Right atrium auricular region (tissue), 2 donors: ENCODE measurements at places on chromosomes 1 and 21.

- DNase-seq = no peak
Observed at GRCh38 chr1:1170215-1171091, 3.2 kb upstream of the TTLL10 start.

- peak; percentile 84 for DNase-seq
Observed at GRCh38 chr1:192476802-192477298, 98.7 kb upstream of the RGS1 start.

DNA sequence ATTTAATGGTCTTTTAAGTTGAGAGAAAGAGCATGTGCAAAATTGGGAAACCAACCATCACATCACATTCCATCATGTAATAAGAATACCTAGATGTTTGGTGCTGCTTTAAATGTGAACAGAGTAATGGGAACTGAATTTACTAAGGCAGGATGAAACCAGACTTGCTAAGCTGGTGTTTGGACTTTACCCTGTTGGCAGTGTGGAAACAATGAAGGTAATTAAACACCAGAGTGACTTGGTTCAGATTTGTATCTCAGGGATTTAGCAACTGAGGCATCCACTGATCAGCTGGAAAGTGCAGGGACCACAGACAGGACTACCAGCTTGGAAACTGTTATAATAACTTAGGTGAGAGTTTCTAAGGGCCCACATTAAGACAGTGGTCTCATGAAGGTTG, 263.4 kb downstream of the OLFM3 start:
- no peak for DNase-seq

GRCh38 chr1:9404117-9404914, 111.6 kb downstream of the SPSB1 start:
- DNase-seq = no peak

- no peak for DNase-seq
Observed at GRCh38 chr1:221308534-221309511, 429.6 kb downstream of the HLX start.

- no peak for DNase-seq
Observed at GRCh38 chr21:44987301-44987885, 47.6 kb downstream of the SLX9 start.

GRCh38 chr1:218135371-218135770, 149.7 kb upstream of the RRP15 start:
- no peak for DNase-seq

- no peak for DNase-seq
Observed at GRCh38 chr1:24015221-24016210, 35.4 kb upstream of the SRSF10 start.

DNA sequence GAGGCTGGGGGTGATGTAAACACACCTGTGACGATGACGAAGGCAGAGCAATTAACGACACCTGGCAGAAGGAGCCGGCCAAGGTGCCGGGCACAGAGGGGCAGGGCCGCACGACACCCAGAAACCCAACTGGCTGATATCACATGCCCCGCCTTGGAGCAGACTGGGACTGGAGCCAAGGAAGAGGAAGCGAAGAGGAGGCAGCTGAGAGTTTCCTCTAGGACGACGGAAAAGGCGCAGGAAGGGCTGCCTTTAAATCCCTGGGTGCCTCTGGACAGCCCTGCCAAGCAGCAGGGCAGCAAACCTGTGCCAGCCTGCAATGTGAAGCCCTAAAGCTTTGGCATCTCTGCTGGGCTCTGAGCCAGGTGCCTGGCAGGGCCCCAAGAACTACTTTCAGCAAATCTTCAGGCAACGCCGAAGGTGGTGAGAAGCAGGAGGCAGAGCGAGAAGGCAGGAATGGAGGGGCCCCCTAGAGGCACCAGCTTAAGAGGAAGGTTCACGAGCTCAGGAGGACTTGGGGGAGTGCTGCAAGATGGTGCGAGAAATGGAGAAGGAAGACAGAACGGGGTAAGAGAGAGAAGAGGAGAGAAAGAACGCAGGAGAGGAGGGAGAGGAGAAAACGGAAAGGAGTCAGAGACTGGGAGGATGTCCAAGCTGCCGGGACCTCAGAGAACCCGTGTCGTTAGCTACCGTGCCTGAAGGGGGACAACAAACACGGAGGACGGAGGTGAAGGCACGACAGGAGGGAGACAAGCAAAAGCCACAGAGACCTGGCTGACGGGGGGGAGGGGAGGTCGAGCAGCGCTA, 25.3 kb upstream of the PEF1 start:
- DNase-seq = peak; percentile 72

GRCh38 chr1:171346881-171347280, 32.9 kb downstream of the FMO4 start:
- no peak for DNase-seq

GRCh38 chr21:33546086-33546485, 3.2 kb downstream of the SON start:
- DNase-seq = no peak

DNA sequence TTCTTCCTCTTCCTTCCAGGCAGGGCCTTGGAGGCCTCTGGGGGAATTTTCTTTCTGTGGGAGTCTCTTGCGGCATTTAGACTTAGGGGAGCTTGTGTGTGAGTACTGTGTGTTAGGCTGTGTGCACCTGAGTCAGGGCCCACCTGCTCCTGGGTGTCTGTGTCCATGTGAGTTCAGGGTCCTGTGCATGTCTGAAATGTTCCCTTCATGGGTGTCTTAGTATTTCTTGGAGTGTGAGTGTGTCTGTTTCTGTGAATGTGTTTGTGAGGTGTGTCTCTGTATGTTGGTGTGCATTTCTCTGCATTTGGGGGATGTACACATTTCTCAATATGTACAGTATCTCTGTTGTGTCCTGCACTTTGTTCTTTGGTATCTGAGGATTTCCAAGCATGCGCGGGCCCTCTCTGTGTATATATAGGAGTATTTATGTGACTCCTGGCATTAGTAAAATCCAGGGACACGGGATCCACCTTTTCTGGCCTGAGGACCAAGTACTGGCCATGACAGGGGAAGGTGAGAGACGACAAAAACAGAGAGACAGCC, 2.4 kb downstream of the TFAP2E start:
- no peak for DNase-seq

DNA sequence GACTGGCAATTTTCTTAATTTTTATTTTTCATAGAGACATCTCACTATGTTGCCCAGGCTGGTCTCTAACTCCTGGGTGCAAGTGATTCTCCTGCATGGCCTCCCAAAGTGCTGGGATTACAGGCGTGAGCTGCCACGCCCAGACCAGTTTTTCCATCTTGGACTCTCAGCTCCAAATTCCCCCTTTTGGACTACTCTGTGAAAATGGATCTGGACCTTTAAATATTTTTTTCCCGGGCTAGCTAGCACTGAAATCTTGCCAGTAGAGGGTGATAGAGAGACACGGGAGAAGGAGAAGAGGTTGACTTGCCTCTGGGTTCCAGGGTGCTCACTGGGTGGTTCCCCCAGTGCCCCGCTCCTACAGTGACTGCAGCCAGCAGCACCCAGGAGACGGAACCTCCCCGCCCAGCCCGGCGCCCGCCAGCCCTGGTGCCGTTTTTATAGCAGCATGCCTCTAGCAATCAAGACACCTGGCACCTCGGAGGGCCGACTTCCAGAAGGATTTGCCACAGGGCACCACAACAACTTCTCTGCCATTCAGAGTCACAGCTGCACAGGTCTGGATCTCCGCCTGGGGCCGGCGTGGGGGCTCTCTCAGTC, 34.7 kb upstream of the SCCPDH start:
- DNase-seq = no peak

- no peak for DNase-seq
Observed at GRCh38 chr1:112982328-112982727, 26.3 kb upstream of the SLC16A1 start.

DNA sequence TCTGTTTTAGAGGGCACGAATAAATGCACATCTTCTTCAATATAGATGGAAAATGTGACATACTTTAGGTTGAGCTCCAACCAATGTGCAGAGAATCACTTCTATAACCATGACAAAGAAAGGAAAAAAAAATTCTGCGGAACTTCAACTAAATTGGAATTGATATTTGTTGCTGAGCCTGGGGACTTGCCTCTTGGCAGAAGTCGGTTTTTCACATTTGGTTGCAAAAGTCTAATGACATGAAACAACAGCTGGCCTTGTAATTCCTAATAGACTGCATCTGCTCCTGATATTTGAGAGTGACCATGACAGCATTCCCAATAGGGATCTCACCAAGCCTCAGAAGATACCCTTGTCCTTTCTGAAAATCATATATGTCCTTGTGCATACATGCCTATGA, 112.8 kb downstream of the PRRX1 start:
- DNase-seq = no peak

- DNase-seq = no peak
Observed at GRCh38 chr1:55823541-55824250, 608.5 kb upstream of the USP24 start.

DNA sequence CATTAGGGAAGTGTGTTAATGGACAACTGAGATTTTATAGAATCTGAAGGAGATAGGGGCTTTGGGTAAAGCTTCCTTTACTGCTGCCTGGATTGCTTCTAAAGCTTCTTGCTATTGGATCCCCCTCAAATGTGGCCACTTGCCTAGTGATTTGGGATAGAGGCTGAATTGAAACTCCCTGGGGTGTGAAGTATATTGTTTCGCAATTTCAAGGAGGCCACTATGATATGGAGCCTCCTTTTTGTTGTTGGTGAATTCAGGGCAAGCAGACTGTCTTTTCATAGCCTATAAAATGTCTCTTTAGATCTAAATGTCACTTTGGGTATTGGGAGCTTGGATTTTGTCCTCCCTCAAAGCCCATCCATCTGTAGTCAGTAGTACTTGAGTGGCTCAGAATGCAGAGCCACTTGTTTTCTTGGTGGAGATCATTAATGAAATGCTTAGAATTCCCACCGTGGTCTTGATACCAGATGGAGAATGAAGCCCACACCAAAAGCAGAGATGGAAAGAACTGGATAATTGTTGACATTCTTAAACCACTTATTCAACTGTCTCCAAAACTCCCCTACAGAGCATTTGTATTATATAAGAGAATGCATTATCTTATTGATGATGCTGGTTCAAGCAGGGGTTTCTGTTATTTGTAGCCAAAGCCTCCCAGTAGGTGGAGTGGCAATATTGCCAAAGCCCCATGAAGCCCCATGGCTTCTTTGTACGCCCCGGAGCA, 144.3 kb upstream of the KCNE2 start:
- no peak for DNase-seq

DNA sequence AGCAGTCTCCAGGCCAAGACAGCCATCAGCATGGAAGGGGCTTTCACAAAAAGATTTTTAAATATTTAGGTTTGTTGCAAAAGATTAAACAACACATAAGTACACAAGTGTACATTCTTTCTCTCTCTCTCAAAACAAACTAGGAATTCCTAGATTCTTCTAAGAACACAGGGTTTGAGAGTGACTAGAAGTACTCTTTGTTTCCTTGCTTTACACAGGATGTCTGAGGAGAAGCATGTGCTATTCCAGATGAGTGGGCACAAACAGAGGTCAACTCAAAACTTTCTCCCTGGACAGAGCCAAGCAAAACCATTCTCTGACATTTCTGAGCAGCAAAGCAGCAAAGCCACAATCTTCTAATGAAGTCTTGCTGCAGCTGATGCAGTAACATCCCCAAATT, 210.6 kb upstream of the HOOK1 start:
- DNase-seq = no peak

GRCh38 chr1:117618450-117619122, 12.7 kb downstream of the TENT5C start:
- no peak for DNase-seq

DNA sequence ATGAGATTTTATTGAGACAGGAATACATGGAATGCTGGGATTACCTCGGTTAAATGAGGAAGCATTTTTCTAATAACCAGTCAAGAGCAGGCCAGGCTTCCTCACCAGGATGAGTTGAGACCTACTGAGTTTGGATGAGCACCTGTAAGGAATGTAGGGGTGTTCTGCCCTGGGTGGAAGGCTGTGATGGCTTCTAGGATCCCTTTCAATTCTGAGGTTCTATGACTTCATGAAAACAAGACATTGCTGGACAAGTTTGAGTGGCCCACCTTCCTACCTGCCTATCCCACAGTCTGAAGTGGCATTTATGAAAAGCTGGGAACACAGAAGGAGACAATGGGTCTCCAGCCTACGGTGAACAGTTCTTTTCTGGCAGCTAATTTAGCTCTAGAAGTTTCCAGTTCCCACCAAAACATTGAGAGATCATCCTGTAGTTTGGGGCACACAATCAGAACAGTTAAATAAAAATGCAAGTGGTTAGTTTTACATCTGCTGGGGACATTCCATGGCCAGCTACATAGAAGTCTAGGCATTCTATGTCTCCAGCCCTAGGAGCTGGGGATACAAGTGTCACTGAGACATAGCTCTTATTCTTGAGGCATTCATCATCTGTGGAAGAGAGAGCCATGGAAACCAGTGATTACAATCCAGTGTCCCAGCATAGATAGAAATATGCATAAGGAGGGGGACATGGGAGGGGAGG, 51.3 kb upstream of the TSPAN2 start:
- DNase-seq = no peak

DNA sequence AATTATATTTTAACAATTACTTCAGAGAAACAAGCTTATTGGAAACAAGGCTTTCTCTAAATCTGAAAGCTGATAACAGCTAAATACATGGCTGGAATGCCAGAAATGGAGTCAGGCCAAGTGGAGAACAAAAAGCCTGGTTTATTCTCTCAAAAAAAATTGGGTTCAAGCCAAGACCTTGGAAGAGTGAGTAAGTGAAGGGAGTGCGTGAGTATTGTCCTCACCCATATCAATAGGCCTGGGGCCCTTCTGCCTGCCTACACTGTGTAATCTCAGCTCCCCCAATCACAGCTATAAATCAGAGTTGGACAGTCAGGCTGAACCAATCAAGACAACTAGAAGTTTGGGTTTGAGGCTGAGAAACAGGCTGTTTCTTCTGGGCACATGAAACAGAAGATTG, 7.4 kb downstream of the KYAT3 start:
- DNase-seq = no peak

- no peak for DNase-seq
Observed at GRCh38 chr1:8664887-8665286, 152.6 kb downstream of the RERE start.

- DNase-seq = no peak
Observed at GRCh38 chr1:199690496-199690895, 337.0 kb upstream of the NR5A2 start.

DNA sequence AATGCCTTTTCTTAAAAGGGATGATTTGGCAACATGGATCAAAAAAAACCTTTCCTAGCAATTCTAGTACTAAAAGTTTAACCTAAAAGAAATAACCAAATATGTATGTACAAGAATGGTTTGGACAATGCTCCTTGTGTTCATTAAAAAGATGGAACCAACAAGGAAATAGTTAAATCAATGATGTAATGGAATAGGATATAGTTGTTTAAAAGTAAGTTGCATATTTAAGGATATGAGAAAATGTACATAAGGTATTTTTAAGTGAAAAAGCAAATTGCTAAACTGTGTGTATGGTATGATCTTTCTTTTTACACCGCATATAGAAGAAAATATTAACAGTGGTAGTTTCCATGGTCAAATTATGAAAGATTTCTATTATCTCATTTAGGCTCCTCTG, 12.1 kb downstream of the SLC30A10 start:
- DNase-seq = no peak

DNA sequence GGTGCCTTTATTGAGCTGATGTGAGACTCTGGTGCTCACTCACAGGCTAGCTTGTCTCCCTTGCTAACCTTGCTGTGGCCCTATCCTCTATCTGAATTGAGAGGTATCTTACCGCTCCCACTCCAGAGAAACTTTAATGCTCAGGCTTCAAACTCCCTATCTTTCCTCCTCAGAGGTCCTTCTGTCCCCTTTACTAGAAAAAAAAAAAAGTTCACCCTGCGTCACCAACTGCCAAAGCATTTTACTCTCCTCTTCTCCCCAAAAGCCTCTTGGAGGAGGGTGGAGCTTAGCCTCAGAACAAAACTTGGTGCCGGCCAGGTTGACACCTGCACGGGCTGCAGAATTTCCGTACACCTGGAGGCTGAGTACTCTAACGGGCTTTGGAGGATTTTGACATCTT, 55.1 kb downstream of the ATP2B4 start:
- no peak for DNase-seq

GRCh38 chr1:176499671-176500070, 36.7 kb downstream of the PAPPA2 start:
- no peak for DNase-seq
